ENCODE measurements at places on chromosomes 4 and X. TPM values are rescaled to one million over a fixed set of nuclear protein-coding genes. Genes with fewer than 3 reads are reported as not detected.

CTAG2 gene
- polyA plus RNA-seq = not detected

DNA sequence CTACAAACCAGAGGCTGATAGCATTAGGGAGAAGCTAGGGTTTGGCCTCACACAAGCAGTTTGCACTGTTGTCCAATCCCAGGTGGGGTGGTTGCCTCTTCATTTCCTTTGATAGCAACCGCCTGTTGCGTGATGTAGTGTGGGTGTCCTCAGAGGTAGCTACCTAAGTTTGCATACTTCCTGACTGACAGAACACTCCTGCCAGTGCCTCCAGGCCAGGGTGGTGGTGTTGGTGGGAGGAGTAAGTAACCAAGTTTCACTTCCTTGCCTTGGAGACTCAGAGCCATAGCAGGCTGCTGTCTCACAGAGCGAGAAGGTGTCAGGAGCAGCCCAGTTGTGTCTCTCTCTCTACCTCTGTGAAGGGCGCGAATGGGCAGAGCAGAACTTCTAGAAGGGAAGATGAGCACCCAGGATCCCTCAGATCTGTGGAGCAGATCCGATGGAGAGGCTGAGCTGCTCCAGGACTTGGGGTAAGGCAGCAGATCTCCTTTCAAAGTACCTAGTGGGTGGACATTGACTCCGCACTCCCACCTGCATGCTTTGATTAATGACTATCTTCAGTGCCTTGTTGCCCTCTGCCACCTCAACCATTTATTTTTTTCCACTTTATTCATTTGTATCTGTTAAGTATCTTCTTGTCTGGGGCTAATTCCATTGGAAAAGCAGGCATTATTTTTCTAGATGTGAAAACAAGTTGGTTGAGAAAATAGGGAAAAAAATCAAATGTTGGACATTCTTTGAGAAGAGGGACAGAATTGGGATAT lies at the start of gene DAPP1:
Gene DAPP1, plus strand, starts transcription at position 283 of the 764 bp plus-strand sequence. Its CDS starts 87 bp downstream, at position 370.
- peak within 1 kb of the TSS; percentile 96 for H3K27ac ChIP-seq
- peaks cover 29% of the 10 kb centered on the region for H3K4me1 ChIP-seq
- no peaks in the 10 kb centered on the region for H3K36me3 ChIP-seq
- peak; percentile 62 for DNase-seq
- H3K27me3 ChIP-seq = no peaks in the 10 kb centered on the region
- peak within 1 kb of the TSS; percentile 95 for H3K4me3 ChIP-seq

DNA sequence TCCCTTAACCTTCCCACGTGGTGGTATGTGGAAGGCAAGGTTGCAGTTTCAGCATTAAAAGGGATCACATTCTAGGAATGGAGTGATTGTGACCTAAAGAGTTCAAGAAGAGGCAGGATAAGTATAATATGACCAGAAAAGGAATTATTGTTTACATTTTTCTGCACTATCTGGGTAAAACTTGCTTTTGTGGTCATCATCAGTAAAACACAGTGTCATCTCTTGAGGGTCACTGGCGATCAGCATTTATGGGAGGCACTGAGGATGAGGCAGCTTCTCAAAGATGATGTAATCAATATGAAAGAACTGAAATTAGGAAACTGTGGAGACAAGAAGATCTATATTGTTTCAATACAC lies 88.7 kb downstream of the CFAP299 start:
- H3K27ac ChIP-seq = no peak overlapping the region
- DNase-seq = no peak

INTU gene
- polyA plus RNA-seq = 0.14 TPM

DNA sequence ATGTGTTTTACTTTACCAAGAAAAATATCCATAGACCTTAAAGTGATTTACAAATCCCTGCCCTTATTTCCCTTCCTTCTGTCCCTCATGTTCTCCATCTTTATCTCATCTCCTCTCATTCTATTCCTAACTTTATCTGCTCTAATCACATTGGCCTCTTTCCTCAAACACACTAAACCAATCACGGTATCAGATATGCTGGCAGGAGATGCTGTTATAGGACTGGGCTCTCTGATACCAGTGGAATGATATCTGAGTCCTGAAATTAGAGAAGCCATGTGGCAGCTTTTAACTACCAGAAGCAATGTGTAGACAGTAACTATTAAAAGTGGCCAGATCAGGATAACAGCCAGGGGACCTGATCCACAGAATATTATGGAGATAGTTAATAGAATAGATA lies 49.9 kb upstream of the GIMD1 start:
- H3K27me3 ChIP-seq = no peaks in the 10 kb centered on the region
- H3K4me3 ChIP-seq = no peak overlapping the region
- no peak for DNase-seq
- no peaks in the 10 kb centered on the region for H3K4me1 ChIP-seq
- no peak overlapping the region for H3K27ac ChIP-seq

DNA sequence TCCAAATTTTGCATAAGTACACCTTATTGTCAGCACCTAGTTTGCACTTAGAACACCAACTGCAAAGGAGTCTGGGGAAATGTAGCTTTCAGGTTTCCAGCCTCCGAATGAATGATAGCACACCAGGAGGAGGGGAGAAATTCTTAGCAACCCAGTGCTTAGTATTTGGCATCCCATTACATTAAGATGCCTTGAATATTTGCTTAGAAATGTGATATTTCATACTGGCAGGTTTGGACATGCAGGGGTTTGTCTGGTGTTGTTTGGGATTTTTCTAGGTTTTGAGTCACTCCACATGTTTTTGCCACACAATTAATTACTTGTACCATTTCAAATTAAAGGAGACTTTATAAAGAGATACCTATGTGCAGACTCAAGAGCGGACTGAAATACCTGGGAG lies 60.3 kb upstream of the CAMK2D start:
- H3K27me3 ChIP-seq = no peaks in the 10 kb centered on the region
- H3K36me3 ChIP-seq = no peaks in the 10 kb centered on the region
- no peak for DNase-seq
- no peak overlapping the region for H3K4me3 ChIP-seq

GRCh38 chr4:149136951-149137620 lies 678.6 kb downstream of the IQCM start:
- H3K4me3 ChIP-seq = no peak overlapping the region
- DNase-seq = no peak
- H3K27me3 ChIP-seq = peaks cover 7% of the 10 kb centered on the region
- H3K4me1 ChIP-seq = no peaks in the 10 kb centered on the region
- no peaks in the 10 kb centered on the region for H3K36me3 ChIP-seq

HADH gene
- polyA plus RNA-seq = 42.2 TPM

GRCh38 chr4:152719801-152720556 lies 40.2 kb upstream of the TMEM154 start:
- DNase-seq = no peak
- H3K4me3 ChIP-seq = no peak overlapping the region
- peaks cover 4% of the 10 kb centered on the region for H3K27me3 ChIP-seq
- H3K4me1 ChIP-seq = no peaks in the 10 kb centered on the region
- no peak overlapping the region for H3K27ac ChIP-seq
- peaks cover 6% of the 10 kb centered on the region for H3K36me3 ChIP-seq

DNA sequence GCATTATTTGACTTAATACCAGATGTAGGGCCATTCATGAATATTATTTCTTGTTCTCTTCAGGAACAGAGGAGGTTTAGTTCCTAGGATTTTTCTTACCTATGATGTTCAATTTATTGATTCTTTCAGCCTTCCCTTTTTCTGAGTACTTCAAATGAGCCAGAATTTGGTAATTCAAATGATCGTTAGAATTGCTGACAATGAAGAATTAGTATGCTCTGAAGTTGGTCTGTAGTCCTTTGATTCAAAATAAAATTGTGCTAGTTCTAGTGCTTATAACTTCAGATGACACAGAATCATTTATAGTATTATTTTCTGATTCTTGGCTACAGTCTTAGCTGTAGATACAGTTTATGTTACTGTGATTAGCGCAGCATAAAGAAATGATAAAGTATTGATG lies 35.2 kb upstream of the WDR17 start:
- DNase-seq = no peak
- no peaks in the 10 kb centered on the region for H3K27me3 ChIP-seq
- no peaks in the 10 kb centered on the region for H3K4me1 ChIP-seq
- no peak overlapping the region for H3K27ac ChIP-seq
- H3K4me3 ChIP-seq = no peak overlapping the region

GRCh38 chr4:99059550-99059949 lies 29.0 kb downstream of the ADH5 start:
- H3K27ac ChIP-seq = no peak overlapping the region
- no peaks in the 10 kb centered on the region for H3K36me3 ChIP-seq
- H3K4me1 ChIP-seq = peaks cover 5% of the 10 kb centered on the region
- H3K4me3 ChIP-seq = no peak overlapping the region

MAGEA6 gene
- polyA plus RNA-seq = not detected

- DNase-seq = peak; percentile 82
- H3K4me3 ChIP-seq = peak overlapping the region; percentile 37
- H3K36me3 ChIP-seq = no peaks in the 10 kb centered on the region
- no peaks in the 10 kb centered on the region for H3K27me3 ChIP-seq
Observed at GRCh38 chr4:104938624-104939023, 208.1 kb upstream of the TET2 start.

DCK gene
- 93.1 TPM for polyA plus RNA-seq

DNA sequence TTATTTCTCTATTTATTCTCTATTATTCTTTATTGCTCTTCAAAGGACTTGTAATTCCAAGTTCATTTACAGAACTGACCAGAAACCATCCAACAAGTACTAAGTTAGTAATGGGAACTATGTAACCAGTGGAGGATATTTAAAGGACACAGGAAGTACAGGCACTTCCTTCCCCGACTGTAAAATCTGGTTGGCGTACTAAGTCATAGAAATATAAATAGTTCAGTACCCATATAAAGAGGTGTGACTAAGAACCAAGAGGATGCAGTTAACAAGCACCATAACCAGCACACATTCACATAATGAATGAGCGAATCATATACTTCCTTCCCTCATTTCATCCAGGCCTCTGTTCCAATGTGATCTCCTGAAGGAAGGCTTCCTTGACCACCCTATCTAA lies 3.6 kb upstream of the EIF4E start:
- no peaks in the 10 kb centered on the region for H3K36me3 ChIP-seq
- no peak for DNase-seq
- peaks cover 24% of the 10 kb centered on the region for H3K4me1 ChIP-seq
- H3K27me3 ChIP-seq = no peaks in the 10 kb centered on the region
- H3K4me3 ChIP-seq = no peak overlapping the region
- no peak overlapping the region for H3K27ac ChIP-seq

MAP7D2 gene
- polyA plus RNA-seq = not detected

GRCh38 chrX:118536687-118537461 lies 41.3 kb downstream of the DOCK11 start:
- no peaks in the 10 kb centered on the region for H3K36me3 ChIP-seq
- H3K27me3 ChIP-seq = no peaks in the 10 kb centered on the region
- peak overlapping the region; percentile 65 for H3K4me3 ChIP-seq
- peak overlapping the region; percentile 91 for H3K27ac ChIP-seq

GRCh38 chr4:15888515-15888914 lies 50.0 kb downstream of the FGFBP1 start:
- no peak overlapping the region for H3K4me3 ChIP-seq
- no peak overlapping the region for H3K27ac ChIP-seq

- no peak for DNase-seq
- H3K27me3 ChIP-seq = no peaks in the 10 kb centered on the region
- H3K4me3 ChIP-seq = no peak overlapping the region
- no peaks in the 10 kb centered on the region for H3K36me3 ChIP-seq
- no peak overlapping the region for H3K27ac ChIP-seq
Observed at GRCh38 chr4:2247128-2248043, 5.5 kb upstream of the HAUS3 start.

- H3K4me1 ChIP-seq = no peaks in the 10 kb centered on the region
- peaks cover 29% of the 10 kb centered on the region for H3K27me3 ChIP-seq
- no peaks in the 10 kb centered on the region for H3K36me3 ChIP-seq
- H3K27ac ChIP-seq = no peak overlapping the region
Observed at GRCh38 chr4:172865103-172865502, 303.5 kb upstream of the GALNT7 start.
